ENCODE measurements at places on chromosomes 1 and 21.

DNA sequence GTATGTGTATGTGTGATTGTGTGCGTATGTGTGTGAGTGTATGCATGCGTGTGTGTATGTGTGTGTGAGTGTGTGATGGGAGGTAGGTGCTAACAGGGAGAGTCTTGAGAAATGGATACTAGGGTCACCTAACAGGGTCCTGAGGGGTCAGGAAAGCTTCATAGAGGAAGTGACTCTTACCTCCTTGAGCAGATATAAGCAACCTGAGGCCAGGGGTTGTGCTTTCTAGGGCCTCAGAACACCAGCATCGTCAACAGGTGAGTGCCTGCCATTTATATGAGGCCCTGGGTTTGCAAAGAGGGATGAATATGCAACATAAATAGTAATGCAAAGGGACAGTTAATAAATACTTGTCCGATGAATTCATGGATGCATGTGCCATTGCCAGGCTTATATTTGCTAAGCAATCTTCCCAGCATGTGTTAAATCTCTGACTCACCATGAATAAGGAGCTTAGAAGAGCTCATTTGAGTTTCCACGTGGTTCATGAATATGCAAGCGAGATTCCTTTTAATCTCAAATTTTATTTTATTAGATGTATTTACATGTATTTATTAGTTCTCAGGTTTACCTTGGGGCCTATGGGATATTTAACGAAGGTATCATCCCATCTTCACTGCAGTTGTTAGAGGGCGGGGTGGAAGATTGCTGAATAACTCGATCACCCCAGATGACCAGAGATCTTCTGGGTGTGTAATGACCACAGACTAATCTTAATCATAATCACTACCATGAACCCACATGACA, 438.3 kb downstream of the CAMTA1 start:
- DNase-seq, result peak; percentile 88

GRCh38 chr1:13965770-13966398, 265.9 kb downstream of the PRDM2 start:
- DNase-seq, result peak; percentile 85

DNA sequence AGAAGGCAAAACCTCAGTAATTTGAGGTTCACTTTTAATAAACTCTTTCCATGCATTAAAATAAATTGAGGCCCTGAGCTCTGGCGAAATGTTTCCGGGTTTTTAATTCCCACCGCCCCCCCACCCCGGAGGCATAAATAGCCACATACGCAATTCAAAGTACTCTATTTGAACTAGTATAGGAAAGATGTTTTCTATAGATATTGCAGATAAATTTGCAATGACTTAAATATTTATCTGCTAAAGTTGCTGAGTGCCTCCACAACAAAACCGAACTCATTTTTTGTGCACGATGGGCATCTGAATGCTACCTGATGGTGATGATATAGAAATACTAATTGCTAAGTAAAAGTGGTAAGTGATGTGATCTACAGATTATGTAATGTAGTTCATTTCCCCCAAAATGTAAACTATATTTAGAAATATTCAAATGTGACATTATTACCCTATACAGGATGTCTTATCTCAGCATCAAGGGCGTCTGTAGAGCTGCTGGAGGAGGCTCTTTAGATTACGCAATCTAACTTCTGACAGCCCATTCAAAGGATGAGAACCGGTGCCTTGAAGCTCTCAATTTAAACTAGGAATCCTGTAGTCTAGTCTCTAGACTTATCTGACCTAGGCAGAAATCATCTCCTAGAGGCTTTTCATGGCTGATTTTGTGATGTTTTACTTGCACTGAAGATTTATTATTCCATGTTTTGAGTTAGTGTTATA, 8.5 kb downstream of the IRF2BP2 start:
- peak; percentile 78 for DNase-seq

DNA sequence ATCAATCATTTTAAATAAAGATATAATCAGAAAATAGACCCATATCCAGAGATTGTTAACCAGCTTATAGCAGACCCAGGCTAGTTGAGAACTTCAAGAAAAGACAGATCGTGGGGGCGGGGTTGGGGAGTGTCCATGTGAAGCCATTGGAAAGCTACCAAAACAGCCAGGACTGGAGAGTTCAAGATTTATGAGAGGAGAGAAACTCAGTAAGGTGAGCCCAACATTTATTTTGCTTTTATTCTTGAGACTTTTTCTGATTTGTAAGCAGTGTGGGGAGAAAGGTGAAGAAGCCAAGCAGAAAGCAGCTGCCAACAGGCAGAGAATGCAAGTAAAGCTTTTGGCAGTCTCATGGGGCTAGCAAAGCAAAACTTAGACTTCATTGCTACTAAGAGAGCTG, 179.9 kb downstream of the VPS13D start:
- DNase-seq, result peak; percentile 65

DNA sequence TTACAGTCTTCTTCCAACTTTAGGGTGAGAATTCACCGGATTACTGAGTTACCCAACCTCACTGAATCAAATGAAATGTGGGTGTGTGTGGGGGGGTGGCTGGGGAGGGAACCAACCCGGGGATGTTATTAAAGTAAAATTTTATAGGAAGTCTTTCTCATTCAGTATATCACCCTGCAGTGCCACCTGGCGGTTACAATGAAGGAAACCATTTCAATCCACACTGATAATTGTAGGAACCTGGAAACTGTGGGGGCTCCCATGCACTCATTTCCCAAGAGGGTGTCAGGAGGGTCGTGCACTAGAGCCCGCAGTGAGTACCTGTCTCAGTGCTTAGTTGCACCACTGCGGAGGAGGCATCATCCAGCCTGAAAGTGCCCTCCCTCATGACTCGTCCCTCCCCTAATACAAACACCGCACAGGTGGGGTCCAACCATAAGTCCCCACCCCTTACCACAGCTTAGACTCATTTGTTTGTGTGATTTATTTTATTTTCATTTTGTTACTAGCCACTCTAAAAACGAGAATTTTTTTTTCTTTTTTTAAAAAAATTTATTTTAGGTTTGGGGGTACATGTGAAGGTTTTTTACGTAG, 29.1 kb upstream of the IGSF5 start:
- peak; percentile 64 for DNase-seq

GRCh38 chr1:12467570-12468286, 150.3 kb downstream of the DHRS3 start:
- DNase-seq, result no peak

DNA sequence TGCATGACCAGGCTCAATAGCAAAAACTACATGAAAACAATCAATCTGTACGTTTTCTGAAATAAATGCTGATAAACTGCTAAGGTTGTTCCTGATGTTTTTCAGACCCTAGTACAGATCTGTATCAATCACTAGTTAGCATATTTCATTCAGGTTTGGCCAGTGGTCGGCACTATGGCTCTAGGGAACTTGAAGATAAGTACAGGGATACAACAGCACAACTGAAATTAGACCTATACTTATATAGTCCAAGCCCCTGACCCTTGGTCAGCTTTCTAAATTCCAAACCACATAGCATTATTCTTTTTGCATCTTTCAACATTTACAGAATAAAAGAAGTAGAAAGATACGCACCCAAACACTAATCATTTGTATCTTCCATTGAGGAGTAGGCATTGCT, 142.7 kb downstream of the PLPPR4 start:
- peak; percentile 4 for DNase-seq

- no peak for DNase-seq
Observed at GRCh38 chr1:202956969-202957368, 1.1 kb downstream of the ADIPOR1 start.

DNA sequence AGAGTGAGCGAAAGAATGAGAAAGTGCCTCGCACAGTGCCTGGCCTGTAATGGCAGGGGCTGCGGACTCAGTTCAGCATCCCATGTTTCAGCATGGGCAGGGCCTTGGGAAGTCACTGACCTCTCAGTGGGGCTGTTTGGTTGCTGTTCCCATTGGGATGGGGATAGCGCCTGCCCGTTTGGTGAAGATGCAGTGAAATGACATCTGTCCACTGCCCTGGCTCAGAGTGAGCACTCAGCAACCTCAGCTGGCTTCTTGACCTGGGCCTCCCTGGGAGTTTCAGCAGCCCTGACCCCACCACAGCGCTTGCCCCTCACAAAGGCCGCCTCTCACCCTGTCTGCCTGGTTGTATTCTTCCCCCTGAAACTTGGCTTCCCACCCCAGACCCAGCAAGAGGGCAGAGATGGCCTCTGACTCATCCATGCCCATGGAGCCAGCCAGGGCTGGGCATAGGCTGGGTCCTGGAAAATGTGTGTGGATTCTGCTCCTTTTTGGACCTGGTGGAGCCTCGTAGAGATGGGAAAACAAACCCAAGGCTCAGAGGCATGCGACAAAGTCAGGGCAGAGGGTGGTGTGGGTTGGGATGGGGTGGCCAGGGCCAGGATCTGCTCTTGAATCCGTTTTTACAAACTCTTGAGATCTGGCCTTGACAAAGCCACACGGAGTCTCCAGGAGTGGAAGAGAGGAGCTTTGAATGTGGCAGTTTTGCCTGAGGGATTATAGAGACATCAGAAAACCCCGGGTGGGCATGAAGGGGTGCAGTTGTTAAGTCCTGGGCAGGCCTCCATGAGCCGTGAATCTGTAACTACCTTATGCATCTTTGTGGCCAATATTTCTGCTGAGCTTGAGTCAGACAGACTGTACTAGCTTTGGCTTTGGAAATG, 1.2 kb downstream of the XKR8 start:
- DNase-seq, result peak; percentile 32

DNA sequence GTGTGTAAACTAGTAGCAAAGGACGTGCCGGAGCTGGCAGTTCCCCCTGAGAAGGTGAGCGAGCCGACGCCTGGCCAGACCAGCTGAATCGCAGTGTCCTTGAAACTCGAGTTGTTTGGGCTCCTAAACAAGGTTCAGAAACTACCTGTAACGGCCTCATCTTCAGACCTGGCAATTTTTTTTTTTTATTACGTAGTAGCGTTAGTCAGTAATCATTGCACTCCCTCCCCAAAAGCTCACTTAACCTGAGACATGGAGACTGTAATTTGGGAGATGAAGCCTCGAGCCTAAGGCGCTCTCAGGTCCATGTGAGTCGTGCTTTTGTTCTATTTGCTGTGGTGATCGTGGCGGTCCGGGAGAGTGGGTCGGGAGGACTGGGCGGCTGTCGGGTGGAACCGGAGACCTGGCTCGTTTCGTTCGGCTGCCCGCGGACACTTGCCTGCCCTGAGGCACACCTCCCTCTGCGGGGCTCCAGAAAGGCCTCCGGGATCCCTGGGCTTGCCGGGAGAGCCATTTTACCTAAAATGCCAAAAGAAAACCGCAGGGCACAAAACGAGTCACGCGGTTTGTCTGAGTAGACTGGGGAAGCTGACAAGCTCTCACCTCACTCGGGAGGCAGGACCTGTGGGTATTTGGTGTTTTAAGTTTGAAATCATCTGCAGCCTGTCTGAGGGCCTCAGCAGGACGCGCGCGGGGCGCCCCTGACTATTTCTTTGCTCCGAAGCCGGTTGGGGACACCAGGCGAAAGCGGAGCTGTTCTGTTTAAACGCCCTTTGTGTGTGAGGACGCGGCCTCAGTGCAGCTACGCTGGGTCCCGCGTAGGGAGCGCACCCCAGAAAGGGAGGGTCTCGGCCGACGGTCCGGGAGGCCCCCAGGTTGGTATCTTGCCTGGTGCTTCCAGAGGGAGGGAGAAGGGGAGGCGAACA, 722 bp downstream of the LHX8 start:
- DNase-seq, result peak; percentile 1

DNA sequence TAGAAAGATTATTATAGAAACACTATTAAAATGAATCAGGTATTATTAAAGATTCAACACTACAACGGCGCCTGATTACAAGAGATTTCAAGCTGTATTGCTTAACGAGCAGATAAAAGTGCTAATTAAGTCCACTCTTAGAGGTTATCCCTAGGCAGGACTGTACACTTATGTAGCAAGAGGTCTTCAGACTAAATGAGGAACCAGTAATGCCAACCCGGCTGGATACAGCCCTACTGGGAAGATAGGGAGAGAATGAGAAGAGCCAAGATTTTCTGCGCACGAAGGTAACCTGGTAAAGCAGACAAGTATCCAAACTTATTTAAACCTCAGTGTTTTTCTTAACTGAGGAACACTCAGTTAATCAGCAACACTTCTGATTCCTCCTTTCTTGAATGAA, 115.7 kb upstream of the HIVEP3 start:
- no peak for DNase-seq

DNA sequence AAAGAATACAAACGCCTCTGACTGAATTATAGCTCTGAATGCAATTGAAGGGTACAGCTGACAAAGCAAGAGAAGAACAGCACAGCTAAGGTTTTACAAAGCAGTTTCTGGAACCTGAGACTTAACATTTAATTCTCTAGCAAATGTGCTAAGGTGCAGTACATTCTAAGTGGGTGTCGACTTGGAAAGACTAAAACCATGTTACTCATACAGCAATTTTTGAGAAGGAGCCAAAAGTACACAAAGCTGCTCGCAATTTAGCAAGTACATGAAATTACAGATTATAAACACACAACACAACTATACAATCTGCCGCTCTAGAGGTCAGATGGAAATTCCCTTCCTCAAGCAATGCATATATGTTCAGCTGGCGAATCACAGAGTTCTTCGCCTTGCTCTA, 121.9 kb downstream of the TIAM1 start:
- peak; percentile 76 for DNase-seq

DNA sequence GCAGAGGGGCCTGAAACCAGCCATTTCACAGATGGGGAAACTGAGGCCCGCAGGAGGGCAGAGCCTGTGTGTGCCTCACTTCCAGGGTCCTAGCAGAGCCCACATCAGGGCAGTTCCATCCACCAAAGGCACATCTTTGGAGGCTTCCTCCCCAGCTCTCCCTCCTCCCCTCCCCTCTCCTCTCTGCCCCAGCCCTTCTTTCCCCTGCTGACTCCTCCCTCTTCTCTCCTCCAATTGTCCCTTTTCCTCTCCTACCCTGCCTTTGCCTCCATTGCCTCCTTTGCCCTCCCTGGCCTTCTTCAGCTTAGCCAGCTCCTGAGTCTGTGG, 56.6 kb downstream of the TMEM53 start:
- DNase-seq, result no peak

GRCh38 chr1:36432616-36433015, 17.6 kb downstream of the OSCP1 start:
- no peak for DNase-seq

GRCh38 chr1:29471487-29472313, 235.4 kb downstream of the PTPRU start:
- DNase-seq, result no peak

DNA sequence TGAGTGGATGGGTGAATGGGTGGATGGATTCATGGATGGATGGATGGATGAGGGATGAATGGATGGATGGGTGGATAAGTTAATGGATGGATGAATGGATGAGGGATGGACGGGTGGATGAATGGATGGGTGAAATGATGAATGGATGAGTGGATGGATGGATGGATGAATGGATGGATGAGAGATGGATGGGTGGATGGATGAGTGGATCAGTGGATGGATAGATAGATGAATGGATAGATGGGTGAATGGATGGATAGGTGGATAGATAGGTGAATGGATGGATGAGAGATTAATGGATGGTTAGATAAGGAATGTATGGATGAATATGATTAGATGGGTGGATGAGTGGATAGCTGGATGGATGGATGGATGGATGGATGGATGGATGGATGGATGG, 313.5 kb downstream of the NPHP4 start:
- no peak for DNase-seq

DNA sequence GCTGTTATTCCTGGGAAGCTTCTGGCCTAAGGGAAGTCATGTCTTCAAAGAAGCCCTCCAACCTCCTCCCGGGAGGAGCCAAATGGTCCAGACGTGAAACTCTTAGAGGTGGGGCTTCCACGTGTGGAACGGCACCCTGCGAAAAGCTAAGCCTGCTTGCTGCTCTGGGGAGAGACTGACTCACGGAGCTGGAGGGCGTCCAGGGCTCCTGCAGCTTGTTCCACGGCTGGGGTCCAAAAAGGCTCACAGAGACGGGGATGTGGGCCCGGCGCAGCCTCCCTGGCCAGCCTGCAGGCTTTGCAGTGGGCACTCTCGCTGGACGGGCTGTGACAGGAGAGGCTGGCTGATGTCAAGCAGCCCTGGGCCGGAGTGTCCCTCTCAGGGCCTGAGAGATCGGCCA, 105.1 kb downstream of the COLGALT2 start:
- DNase-seq, result peak; percentile 93
